ENCODE measurements at places on chromosomes 2 and 18.

GRCh38 chr2:42585779-42586178, 17.3 kb downstream of the MTA3 start:
- DNase-seq, result no peak

- DNase-seq, result peak; percentile 16
Observed at GRCh38 chr18:49249521-49249920, 210.9 kb downstream of the DYM start.

GRCh38 chr2:115122701-115123100, 680.3 kb downstream of the DPP10 start:
- no peak for DNase-seq

DNA sequence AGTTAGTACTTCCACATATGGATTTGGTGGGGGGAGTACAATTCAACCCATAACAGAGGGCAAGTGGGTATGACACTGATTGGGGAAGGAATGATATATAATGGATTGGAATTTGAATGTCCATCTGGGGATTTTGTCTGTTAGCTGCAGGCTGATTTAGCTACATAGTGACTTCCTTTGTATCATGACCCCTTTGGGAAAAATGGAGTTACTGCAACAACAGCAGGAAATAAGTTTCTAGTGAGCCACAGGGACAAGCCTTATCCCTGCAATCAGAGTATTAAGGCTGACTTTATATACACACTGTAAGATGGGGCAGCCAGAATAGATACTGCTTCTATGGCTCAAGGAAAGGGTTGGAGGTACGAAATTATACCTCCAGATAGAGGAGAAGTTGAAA, 404.4 kb upstream of the MEIS1 start:
- DNase-seq, result no peak

DNA sequence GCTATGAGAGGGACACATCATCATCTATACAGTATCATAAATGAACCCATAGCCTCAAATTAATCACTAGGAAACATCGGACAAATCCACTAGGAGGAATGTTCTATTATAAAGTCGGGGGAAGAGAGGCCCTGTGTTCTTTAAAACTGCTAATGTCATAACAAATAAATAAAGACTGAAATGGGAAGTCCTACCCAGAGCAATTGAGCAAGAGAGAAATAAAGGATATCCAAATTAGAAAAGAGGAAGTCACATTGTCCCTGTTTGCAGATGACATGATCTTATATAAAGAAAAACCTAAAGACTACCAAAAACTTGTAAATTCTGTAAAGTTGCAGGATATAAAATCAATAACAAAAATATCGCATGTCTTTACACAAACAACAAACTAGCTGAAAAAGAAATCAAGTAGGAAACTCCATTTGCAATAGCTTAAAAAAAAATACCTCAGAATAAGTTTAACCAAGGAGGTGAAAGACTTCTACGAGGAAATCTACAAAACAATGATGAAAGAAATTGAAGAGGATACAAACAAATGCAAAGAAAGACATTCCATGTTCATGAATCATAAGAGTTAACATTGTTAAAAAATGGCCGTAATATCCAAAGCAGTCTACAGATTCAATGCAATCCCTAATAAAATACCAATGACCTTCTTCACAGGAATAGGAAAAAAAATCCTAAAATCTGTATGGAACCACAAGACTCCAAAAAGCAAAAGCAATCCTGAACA, 30.6 kb downstream of the RTN4 start:
- no peak for DNase-seq
